ENCODE measurements at places on chromosomes 16 and 17. TPM values are rescaled to one million over a fixed set of nuclear protein-coding genes. Genes with fewer than 3 reads are reported as not detected.

DNA sequence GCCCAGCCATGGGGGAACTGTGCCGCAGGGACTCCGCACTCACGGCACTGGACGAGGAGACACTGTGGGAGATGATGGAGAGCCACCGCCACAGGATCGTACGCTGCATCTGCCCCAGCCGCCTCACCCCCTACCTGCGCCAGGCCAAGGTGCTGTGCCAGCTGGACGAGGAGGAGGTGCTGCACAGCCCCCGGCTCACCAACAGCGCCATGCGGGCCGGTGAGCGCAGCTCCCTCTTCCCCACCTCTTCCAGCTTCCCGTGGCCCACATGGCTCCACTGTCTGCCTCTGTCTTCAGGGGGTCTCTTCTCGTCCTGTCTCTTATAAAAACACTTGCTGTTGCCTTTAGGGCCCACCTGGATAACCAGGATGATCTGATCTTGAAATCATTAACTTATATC lies 11.6 kb downstream of the CARD14 start:
- DNase-seq = no peak
- H3K36me3 ChIP-seq = no peaks in the 10 kb centered on the region
- H3K4me3 ChIP-seq = no peak overlapping the region

VPS9D1 gene
- 4.7 TPM for total RNA-seq

DNA sequence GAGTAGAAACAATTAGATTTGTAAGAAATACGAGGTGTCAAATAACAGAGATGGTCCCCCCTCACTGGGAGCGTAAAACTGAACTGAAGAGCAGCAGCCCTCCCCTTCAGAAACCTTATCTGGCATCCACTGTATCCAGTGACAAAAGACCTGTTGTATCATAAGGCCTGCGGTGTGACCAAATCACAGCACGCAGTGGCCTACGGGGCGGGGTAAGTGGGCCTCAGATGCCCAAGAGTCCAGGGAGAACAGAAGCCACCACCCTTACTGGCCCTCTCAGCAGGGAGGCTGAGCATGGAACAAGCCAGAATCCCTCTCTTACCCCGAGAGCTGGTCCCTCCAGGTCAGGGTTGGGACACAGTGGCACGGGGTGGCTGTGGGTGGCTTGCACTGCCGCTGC lies 5.5 kb downstream of the JMJD6 start:
- H3K27ac ChIP-seq = peak overlapping the region; percentile 10
- H3K27me3 ChIP-seq = no peaks in the 10 kb centered on the region
- DNase-seq = no peak
- H3K4me3 ChIP-seq = no peak overlapping the region

DNA sequence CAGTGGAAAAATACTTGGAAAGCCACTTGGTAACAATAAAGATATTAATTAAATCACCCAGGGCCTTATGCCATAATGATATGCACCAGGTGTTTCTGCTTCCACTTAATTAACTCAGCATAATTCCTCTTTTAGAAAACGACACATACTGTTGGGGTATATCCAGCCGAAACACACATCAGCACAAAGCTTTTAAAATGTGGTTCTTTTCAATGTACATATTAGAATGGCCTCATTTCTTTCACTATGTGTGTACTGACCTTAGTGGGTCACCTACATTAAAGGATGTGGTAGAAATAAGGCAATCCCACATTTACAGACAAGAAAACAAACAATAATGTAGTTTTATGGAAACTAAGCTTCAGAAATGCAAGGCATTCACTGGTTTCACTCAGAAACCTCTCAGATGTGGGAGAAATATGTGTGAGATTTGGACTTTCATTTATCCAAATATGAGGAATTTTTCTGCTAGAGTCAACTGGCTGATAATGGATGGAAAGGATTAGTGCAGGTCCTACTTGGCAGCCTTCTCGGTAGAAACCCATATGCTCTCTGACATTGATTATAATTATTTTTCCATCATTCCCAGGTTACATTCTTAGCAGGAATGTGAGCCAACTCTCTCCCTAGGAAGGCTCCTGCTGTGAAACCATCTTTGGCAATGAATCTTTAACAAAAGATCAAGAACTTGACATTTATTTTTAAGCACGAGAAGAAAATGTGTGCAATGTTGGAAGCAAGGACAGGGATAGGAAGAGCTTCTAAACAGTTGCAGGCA lies 66.7 kb upstream of the DHX40 start:
- DNase-seq = no peak
- H3K27ac ChIP-seq = no peak overlapping the region
- no peaks in the 10 kb centered on the region for H3K36me3 ChIP-seq
- no peaks in the 10 kb centered on the region for H3K27me3 ChIP-seq

PLA2G10 gene
- not detected for total RNA-seq

DNA sequence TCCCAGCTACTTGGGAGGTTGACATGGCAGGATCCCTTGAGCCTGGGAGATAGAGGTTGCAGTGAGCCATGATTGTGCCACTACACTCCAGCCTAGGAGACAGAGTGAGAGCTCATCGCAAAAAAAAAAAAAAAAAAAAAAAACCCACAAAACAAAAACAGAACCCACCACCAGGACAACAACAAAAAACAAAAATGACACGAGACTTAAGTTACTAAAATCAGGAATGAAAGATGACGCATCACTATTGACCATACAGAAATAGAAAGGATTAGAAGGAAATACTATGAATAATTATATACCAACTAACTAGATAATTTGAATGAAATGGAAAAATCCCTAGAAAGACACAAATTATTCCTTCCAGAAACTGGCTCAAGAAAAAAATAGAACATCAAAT lies 432.4 kb upstream of the PMFBP1 start:
- no peaks in the 10 kb centered on the region for H3K4me1 ChIP-seq
- no peak for DNase-seq
- no peaks in the 10 kb centered on the region for H3K27me3 ChIP-seq
- H3K36me3 ChIP-seq = no peaks in the 10 kb centered on the region
- H3K27ac ChIP-seq = no peak overlapping the region
